ENCODE measurements at places on chromosomes 3 and 15.

GRCh38 chr3:48518638-48519276, 14.8 kb upstream of the SHISA5 start:
- DNase-seq = no peak

DNA sequence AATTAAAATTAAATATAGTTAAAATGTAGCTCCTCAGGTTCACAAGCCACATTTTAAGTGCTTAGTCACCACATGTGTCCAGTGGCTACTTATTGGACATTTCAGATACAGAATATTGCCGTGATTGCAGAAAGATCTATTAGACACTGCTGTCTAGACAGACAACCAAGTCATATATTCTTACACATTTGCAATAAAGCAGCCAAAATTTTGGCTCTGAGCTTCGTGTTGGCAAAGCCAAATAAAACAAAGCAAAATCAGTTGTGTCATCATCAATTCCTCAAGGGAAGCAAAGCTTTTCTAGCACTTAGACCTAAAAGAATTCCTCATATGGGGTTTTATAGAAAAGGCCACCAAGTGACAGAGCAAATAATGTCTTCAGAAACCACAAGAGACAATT, 193.1 kb upstream of the LPP start:
- DNase-seq = no peak

- DNase-seq = no peak
Observed at GRCh38 chr15:83733206-83733605, 79.3 kb downstream of the ADAMTSL3 start.

GRCh38 chr3:2880218-2880756, 229.9 kb downstream of the IL5RA start:
- no peak for DNase-seq

GRCh38 chr3:58173669-58174398, 36.9 kb downstream of the DNASE1L3 start:
- DNase-seq = no peak

DNA sequence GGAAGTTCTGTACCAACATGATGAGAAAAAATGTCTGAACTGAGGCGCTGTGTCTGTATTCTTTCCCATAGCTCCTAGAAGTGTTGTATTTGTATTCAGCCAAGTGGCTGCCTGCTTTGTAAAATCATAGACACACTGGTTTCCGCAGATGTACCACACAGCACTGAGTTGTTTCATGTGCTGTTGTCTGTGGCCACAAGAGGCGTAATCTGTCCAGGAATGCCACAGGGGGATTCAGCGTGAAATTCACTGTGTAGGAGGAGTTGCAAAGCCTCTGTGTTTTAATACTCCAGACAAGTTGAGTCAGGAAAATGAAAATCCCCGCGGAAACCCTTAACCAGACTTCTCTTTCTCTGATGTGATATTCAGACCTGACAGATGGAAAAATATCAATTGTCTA, 462.2 kb downstream of the NSUN3 start:
- no peak for DNase-seq

DNA sequence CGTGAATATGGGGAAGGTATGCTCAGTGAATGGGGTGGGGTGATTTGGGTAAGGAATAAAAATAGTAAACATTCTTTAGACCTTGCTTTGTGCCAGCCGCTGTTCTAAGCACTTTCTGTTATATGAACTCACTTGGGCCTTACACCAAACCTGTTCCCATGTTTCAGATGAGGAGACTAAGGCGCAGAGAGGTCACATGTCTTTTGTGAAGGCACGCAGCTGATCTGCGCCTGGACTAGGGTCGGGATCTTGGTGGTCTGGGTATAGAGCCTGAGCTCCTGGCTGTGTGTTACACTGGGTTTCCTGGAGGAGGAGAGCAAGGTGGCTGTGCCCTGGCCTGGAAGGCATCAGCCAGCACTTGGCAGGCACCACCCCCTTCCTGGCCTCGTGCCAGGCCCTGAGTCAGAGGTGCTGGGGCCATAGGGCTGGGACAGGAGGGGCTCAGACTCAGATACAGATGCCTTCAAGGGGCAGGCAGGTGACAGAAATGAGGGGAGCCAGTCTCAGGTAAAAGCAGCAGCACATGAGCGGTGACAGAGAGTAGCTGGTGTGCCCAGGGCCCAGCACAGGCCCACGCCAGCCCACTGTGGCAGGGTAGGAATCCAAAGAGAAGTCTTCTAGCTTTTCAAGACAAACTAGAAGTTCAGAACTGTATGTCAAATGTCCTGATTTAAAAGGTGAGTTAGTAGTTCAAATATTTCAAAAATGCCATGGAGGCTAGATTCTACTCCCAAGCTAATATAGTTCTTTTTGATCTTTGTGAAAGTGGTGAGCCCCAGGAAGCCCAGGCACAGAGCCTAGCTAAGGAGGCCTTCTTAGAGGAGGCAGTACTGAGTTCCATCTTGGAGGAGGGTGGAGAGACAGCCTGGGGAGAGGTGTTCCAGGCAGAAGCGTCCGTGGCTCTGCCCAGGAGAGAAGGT, 83.1 kb downstream of the DNAJB8 start:
- DNase-seq = peak; percentile 55

DNA sequence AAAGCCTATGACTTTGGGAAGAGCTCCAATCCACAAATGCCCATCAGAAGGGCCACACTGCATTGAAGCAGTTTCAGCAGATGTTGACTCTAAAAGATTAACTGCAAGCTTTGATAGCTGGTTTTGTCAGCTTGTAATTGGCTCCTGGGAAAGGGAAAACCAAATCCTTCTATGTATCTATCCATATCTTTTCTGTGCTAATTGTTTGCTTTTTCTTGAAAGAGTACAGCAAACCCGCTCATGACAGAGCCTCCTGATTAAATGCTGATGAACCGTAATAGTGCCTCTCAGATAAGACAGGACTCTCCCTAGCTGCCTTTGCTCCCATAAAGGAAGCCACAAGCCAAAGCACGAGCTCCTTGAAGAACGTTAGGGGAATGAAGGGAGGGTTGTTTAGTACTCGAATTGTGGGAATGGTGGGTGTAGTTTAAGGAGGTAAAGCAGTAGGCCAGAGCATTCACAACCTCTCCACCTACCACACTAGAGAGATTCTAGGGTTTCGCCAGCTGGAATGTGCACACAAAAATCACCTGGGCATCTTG, 33.6 kb upstream of the LRIG1 start:
- no peak for DNase-seq
